Neuronal stem cell (in vitro differentiated cells): ENCODE measurements at places on chromosomes 1 and 21.

GRCh38 chr21:45853703-45854342, 127.7 kb upstream of the COL6A1 start:
- DNase-seq, result no peak

GRCh38 chr1:1889847-1890505, 911 bp downstream of the GNB1 start:
- no peak for DNase-seq

DNA sequence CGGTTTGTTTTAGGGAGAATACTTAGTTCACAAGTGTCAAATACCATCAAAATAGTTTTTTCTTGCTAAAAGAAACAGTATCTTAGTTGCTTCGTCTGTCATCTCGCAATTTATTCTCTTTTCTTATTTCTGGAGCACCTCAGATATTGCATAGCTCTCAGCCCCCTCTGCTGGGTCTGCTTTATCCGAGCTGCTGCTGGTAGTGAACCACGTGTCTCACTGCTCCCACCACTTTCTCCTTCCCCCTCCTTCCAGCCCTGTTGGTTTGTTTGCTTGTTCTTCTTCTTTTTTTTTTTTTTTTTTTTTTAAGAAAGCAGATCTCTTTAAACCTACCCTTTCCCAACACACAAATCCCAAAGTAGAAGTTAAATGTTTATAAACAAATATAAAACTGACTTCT, 170.8 kb downstream of the EDEM3 start:
- no peak for DNase-seq

GRCh38 chr1:4085546-4085945, 185.5 kb upstream of the C1orf174 start:
- no peak for DNase-seq

DNA sequence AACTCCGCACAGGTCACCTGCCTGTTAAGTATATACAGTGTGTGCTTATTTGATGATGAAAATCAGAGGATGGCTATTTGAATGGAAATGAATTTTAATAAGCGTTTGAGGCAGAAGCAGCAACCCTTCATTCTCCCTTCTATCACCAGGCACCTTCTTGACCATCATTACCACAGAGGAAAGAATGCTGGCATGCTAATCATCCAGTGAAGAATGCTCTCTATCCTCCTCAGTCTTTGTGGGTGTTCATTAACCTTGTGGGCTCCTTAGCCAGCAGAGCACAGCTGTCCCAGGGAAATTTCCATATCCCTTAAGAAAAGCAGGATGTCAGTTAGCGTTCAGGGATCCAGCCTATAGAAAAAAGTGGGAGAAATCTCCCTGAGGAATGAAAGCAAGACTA, 428.0 kb upstream of the CAMK1G start:
- DNase-seq, result peak; percentile 65

DNA sequence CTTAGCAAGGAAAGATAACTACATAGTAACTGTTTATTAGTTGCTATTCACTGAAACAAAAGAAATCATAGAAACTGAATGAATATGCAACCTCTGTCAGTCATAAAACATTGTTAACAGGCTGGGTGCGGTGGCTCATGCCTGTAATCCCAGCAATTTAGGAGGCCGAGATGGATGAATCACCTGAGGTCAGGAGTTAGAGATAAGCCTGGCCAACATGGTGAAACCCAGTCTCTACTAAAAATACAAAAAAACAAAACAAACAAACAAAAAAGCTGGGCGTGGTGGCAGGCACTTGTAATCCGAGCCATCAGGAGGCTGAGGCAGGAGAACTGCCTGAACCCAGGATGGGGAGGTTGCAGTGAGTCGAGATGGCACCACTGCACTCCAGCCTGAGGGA, 44.1 kb downstream of the CRB1 start:
- no peak for DNase-seq

- DNase-seq, result no peak
Measured at GRCh38 chr1:60169206-60169605, 95.6 kb upstream of the C1orf87 start.

- no peak for DNase-seq
Measured at GRCh38 chr1:200351826-200352549, 57.8 kb downstream of the ZNF281 start.

GRCh38 chr1:93330617-93331016, 15.1 kb upstream of the DR1 start:
- DNase-seq, result no peak

DNA sequence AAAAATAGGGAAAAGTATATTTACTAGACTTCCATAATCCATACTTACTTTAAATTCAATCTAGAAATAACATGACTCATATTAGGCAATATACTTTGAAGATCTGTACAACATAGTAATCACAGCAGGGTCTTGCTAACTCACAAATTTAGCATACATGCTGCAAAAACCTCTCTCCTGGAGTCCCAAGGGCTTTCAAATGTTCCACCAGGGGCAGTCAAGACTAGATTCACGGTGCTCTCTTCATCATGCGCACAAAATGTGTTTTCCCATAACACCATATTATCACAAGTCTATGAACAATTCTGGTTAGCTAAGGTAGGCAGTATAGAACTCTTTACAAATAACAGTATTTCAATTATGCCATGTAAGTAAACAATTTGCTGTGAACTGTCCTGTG, 45.8 kb downstream of the SSX2IP start:
- DNase-seq, result no peak

DNA sequence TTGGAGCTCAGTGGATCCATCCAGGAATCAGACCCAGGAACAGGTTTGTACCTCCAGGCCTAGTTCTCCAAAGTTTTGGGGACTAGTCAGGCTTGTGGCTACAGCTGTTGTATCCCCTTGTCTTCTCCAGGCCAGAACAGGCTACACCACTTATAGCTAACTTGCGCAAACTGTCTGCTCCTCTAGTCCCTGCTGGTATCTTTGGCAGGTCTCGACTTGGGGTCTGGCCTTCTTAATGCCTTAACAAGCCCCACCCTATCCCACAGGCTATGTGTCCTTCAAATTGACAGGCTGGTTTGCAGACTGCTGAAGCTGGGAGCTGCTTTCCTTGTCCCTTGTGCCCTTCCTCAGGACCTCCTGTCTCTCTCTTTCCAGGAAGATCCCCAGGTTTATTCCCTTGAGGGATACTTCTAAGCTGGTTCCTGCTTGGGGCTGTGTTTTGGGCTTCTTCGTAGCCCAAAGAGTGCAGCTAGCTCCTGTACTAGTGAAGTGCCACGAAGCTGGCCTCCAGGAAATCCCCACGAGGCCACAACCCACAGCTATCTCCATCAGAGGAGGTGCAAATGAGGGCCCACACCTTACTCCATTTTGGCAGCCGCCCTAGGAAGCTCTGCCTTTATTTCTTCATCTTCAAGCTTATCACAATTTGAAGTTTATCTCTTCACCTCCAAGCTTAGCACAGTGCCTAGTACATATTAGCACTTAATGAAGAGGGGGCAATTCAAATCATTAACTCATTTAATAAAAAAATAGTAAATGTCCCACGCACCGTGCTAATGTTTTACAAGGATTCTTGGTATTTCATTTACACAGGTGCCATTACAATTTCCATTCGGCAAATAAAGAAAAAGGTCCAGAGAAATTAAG, 683 bp upstream of the DMAP1 start:
- DNase-seq, result no peak

GRCh38 chr1:100387657-100388350, 35.5 kb downstream of the CDC14A start:
- DNase-seq, result no peak

GRCh38 chr1:121414905-121415304, 230.1 kb downstream of the SRGAP2C start:
- DNase-seq, result no peak

- no peak for DNase-seq
Measured at GRCh38 chr1:53968125-53968513, 22.0 kb downstream of the LRRC42 start.

DNA sequence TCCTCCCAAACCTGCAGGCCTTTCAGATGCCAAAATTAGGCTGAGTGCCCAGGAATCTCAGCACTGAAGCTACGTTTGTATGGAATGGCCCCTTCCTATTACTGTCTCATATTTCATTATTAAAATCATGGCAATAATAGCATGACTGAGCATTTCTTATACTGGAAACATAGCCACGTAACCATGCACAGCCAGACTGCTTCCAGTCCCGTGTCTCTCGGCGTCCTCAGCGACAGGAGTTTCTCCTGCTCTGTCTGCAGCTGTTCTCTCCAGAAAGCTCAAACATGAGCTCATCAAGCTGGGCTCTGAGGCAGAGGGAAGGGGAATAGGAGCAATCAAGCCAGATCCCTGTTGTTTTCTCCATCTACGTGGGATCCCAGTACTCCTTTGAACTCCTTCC, 104.0 kb downstream of the CDC7 start:
- DNase-seq, result no peak

DNA sequence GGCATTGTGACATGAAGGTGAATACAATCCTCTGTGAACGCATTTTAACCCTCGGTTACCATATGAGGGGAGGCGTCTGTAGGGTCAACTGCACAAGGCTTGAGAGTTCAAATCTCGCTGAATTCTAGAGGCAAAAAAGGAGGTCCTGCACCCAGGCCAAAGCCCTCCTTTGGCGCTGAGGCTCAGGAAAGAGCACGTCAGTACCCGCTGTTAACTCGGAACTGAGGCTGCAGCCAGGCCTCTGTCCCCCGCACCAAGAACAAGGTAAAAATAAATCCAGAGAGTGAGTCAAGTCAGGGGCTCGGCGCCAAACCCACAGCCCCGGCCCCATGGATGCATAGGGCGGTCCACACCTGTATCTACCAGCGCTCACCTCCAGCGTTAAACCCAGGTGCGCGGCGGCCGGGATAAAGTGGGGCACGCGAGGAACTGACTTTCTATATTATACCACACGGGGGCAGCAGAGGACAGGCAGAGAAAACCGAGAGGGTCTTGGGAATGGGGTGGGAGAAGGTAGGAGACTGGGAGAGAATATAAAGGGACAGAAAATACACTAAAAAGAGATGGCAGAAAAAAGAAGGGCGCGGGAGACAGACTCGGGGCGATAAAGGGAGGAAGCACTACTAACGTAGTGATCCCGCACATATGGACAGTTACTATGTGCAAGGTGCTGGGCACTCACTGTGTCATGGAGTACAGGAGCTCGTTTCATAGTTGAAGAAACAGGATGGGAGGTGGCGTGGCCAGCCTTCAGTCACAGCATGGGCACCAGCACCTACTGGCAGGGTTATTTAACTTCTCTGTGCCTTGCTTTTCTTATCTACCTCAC, 54.9 kb downstream of the DMRTA2 start:
- peak; percentile 56 for DNase-seq
